ENCODE measurements at places on chromosomes 11 and 22. TPM values are rescaled to one million over a fixed set of nuclear protein-coding genes. Genes with fewer than 3 reads are reported as not detected.
A peak's percentile ranks its signal among the peaks of the same experiment; 100 is the strongest.

DNA sequence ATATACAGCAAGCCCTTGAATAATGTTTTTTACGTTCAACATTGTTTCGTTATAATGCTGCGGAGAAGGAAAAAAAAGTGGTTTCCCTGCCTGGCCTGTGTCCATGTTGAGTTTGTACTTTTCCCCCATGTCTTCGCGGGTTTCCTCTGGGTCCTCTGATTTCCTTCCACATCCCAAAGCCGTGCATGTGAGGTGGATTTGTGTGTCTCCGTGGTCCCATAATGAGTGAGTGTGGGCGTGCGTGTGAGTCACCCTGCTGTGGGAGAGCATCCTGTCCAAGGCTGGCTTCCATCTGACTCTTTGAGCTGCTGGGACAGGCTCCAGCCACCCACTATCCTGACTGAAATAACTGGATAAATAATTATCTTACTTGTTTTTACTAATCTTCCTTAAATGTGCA lies 29.6 kb upstream of the SNX19 start:
- no peak for DNase-seq

GRCh38 chr22:44337678-44338004 lies 24.9 kb upstream of the SHISAL1 start:
- no peak for DNase-seq

- no peak for DNase-seq
Measured at GRCh38 chr11:82671451-82671850, 62.2 kb downstream of the FAM181B start.

LARGE2 gene
- 0.62 TPM for total RNA-seq

TYR gene
- not detected for total RNA-seq

DNA sequence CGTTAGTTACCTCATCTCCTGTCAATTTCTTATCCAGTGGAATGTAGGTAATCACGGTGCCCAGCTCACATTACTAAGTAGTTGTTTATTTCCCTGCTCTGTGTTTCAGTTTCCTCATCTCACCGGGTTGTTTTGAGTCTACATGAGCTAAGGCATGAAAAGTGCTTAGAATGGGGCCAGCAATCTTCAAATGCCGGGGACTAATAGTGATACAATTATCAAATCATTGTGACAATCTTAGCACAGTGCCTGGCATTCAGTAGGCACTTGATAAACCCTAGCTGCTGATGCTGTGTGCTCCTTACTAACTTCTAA lies 53.3 kb upstream of the CD5 start:
- no peak for DNase-seq

- DNase-seq, result no peak
Measured at GRCh38 chr22:48710410-48710809, 1117.3 kb downstream of the BRD1 start.

DNA sequence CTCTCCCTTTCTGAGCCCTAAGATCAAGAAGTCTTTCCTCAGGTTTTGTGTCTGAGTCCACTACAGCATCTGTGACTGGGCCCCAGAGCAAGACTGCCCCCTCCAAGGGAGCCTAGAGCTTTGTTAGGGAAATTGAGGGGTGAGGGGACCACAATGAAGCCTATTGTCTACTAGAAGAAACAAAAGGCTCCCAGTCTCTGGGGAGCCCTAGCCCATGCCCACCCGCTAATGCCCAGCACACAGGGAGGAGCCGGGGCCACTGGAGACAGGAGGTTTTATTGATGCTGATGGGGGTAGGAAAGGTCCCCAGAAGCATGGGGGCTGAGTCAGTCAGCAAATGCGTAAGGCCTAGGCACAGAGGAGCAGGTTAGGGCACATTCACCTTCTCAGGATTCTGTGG lies 14.0 kb downstream of the RHOG start:
- DNase-seq, result no peak

DNA sequence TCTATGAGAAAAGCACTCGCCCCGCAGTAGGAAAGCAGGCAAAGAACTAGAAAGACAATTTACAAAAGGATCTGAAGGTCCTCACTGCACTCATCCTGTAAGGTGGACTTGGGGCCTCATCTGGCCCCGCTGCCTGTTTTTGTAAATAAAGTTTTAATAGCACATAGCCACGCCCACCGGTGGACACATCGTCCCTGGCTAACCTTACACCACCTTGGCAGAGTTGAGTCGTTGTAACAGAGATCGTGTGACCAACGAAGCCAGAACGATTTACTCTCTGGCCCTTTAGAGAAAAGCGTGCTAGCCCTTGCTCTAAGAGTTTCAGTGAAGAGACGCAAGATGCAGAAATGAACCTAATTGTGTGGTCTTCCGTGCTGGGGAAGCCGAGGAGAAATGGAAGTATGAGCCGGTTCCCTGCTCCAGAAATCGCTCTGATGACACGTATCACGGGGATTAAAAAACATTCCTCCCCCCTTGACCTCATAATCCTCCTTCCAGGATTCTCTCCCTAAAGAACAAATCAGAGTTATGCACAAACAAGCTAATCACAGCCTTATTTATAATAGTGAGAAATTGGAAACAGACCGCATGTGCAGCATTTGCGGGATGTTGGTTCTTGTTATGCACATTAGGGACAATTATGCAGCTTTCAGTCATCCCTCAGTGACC lies 80.1 kb downstream of the CDKN1C start:
- DNase-seq, result no peak

RGL4 gene
- 49.7 TPM for total RNA-seq

DNA sequence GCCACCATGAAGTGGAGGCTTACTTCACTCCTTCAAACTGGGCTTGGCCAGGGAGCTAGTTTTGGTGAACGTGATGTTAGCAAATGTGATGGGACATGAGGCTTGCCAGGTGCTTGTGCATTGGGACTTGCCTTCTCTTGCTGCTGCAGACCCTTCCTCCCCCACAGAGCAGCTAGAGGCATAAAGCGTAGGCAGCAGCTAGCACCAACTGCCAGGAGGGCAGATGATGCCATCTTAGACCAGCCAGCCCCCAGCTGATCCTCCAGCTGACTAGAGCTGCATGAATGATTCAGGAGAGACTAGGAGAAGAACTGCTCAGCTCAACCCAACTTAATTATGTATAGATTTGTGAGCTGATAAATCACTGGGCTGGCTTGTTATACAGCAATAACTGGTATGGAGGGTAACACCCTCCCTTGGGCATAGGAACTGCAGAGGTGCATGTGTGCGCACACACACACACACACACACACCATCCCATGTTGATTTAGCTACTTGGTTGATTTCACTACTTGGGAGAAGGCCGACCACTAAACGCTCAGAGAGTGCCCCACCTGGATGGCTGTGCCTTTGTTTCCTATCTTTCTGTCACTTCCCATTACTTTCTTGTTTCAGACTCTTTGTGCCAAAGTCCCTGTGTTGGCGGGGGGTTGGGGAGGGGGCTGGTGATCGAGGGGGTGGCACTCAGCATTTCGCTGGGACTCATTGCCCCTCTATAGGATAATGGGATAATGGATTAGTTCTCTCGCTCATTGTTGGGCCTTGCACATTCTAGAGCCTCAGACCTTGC lies 202.8 kb downstream of the ADAMTS15 start:
- no peak for DNase-seq

APOBEC3B gene
- total RNA-seq, result 6.4 TPM

DNA sequence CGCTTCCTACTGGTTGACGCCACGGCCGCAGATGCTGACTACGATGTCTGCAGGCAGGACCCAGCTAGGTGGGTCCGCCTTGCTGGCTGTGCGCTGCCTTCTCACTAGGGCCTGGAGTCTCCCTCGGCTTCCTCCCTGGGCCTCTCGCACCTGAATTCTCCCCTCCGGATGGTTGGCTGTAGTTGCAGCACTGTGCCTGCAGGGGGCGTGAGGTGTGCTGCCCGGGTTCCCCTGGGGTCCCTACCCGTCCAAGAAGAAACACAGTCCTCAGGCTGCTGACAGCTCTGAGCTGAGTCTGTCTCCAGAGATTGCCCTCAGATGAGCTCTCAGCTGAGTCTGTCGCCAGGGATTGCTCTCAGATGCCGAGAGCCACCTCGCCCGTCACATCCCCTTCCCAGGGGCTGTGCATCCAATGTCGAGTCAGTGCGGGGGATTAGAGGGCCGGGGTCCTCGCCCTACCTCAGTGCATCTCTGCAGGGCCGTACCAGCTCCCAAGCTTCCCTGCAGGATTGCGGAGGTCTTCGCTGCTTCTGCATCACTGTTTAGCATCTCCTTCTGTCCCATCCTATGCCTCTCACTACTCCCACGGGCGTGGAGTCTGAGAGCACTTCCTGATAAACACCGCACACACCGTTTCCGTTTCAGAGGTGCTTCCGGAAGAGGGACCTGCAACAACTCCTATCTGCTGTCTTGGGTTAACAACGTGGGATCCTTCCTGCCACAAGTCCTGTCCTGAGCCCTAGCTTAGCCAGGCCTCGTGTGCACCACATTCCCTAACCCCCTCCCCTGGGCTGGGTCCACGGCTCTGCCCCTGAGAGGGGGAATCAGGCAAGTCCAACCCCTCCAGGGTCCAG lies 196.9 kb downstream of the CSNK2A3 start:
- peak; percentile 75 for DNase-seq

- DNase-seq, result no peak
Measured at GRCh38 chr11:71428861-71429435, 19.2 kb downstream of the DHCR7 start.
